ENCODE measurements at places on chromosomes 12 and 14.

DNA sequence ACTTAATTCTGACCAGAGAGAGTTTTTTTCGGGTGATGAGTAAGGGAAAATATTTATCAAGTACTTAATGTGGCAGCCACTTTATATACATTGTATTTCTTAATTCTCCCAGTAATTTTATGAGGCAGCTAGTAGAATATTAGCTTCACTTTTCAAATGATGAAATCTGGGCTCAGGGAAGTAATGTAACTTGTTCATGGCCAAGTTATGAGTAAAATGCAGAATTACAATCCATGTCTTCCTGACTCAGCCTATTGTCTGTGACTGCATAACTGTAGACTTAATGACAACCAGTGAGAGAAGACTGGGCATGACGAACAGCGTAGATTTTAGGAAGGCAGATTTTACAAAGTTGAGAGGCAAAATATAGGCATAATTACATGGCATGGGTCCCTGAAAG lies 106.7 kb upstream of the MIS18BP1 start:
- DNase-seq = peak; percentile 0

DNA sequence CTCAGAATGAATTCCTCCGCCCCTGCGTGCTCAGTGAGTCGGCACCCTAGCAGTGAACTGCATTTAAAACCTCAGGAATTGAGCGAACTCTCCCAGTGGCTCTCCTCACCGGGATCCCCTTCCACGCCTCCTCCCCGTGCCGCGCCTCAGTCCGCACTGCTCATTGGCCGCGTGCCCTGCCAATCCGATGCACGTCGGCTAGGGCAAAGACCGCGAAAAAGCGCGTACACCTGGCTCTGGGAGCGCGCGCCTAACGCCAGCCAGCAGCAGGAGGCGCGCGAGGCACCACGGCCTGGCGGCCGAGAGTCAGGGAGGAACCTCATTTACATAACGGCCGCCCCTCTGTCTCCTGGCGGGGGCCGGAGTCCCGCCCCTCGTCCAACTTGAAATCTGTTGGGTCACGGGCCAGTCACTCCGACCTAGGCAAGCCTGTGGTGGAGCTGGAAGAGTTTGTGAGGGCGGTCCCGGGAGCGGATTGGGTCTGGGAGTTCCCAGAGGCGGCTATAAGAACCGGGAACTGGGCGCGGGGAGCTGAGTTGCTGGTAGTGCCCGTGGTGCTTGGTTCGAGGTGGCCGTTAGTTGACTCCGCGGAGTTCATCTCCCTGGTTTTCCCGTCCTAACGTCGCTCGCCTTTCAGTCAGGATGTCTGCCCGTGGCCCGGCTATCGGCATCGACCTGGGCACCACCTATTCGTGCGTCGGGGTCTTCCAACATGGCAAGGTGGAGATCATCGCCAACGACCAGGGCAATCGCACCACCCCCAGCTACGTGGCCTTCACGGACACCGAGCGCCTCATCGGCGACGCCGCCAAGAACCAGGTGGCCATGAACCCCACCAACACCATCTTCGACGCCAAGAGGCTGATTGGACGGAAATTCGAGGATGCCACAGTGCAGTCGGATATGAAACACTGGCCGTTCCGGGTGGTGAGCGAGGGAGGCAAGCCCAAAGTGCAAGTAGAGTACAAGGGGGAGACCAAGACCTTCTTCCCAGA lies at the start of gene HSPA2:
HSPA2 (plus strand) TSS at position 534 of the 995 bp plus-strand sequence; CDS start at position 643, 109 bp downstream.
- DNase-seq = peak; percentile 100

GRCh38 chr12:45774508-45775162 lies 45.1 kb downstream of the ARID2 start:
- DNase-seq = no peak

- no peak for DNase-seq
These were observed 16.3 kb downstream of the BORCS5 start for GRCh38 chr12:12372946-12373722.

- peak; percentile 75 for DNase-seq
These were observed 43.3 kb downstream of the EFCAB11 start for GRCh38 chr14:89911010-89911919.

DNA sequence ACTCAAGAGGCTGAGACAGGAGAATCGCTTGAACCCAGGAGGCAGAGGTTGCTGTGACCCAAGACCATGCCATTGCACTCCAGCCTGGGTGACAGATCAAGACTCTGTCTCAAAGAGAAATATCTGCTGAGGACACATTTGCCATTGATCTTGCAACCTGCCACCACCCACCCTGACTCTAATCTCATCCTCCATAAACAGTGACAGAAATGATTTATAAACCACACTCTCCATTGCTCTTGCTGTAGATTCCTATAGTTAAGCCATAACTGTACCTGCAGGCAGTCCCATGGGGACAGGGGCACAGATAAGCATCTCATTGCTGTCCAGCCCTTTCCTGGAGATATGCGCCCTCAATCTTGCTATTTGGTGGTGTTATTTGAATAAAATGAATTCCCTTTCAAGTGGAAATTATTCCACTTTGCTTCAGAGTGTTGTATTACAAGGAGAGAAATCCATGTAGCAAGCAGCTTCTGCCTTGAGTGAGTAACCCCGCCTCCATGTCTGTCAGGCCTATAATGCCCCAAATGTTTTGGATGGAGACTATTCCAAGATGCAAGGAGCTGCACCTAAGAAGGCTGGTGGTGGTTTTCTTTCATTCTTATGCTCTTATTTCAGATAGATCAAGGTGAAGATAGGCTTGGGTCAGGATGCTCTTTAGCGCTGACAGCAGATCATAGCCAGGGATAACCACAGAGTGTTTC lies 3.0 kb upstream of the ZDHHC22 start:
- no peak for DNase-seq

- DNase-seq = no peak
These were observed 27.2 kb downstream of the ARID2 start for GRCh38 chr12:45756666-45757065.

DNA sequence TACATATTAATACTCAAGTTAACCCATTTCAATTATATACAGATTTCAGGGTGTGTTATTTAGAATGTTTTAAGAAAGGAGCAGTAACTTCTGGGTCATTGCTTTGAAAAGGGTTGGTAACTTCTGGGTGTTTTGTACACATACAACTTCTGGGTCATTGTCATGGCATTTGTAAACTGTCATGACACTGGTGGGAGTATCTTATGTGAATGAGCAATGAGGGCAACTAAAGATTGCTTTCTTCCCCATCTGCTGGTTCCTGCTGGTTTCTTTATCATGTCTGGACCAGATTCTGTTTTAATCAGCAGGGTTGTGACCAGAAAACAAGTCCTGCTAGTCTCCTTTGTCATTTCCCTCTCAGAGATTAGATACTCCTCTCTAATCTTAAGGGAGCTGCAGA lies 713.3 kb downstream of the LRFN5 start:
- DNase-seq = no peak

DNA sequence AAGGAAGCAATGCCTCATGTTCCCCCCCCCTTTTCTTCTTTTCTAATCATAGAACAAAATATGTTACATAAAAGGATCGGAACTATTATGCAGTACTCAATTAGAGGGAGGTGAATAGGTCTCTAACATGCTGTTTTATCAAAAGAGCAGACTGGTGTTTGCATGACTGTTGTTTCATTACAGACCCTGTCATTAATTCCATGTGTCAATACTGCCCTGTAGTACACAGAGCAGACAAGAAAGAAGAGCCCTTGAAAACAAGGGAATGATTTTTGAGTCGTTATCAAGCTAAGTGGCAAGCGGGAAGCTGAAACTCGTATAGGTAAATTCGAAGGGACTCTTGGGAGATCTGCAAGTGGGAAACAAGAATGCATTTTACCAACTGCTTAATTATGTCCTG lies 76.9 kb upstream of the TMEM263 start:
- no peak for DNase-seq

GRCh38 chr12:41365653-41366171 lies 177.6 kb downstream of the PDZRN4 start:
- no peak for DNase-seq

DNA sequence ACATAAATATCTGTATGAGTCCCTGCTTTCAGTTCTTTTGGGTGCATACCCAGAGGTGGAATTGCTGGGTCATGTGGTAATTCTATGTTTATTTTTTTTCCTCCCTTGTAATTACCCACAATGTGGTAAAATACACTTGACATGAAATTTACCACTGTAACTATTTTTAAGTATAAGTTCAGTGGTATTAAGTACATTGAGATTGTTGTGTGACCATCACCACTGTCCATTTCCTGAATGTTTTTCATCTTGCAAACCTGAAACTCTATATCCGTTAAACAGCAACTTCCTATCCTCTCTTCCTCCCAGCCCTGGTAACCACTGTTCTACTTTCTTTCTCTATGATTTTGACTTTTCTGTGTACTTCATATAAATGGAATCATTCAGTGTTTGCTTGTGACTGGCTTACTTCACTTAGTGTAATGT lies 51.4 kb downstream of the BORCS5 start:
- DNase-seq = no peak

DNA sequence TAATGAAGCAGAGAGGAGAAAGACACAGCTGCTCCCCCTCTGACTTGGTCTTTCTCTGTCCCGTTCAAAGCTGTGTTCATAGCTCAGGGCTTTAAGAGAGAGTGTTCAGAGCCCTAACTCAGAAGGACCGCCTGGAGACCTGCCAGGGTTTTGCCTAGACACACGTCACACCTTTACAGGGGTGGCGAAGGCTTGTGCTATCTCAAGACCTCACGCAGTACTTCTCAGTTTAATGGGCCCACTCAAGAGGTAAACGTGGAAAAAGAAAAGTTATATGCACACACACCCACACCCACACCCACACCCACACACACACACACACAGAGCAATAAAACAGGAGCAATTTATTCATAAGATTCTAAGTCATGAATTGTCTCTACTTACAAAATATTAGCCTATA lies 374.3 kb downstream of the C12orf75 start:
- no peak for DNase-seq

DNA sequence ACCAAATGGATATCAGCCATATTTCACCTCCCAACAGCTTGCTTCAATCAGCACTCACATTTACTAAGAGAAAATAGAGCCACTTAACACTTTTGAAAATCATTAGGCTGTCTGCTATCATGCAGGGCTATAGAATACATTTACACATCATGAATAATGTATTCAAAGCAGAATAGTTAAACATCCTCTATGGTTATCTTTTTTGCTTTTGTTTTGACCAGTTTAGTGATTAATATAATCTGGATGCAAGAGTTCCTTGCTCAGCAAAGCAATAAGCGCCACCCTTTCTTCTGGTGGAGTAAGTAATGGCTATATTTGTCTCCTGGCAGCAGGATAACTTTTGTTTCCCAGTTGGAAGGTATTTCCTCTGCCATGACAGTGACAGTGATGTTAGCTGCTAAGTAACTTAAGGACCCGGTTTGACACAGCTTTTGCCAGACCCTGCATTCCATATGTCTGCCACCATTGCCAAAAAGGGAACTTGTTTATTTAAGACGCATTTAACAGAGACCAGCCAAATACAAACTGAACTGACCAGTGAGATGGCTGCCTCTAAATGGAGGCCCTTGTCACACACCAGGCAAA lies 70.3 kb upstream of the NR2C1 start:
- DNase-seq = no peak

- DNase-seq = no peak
These were observed 103.5 kb downstream of the TMEM121 start for GRCh38 chr14:105629886-105630215.

- no peak for DNase-seq
These were observed 1.3 kb upstream of the RD3L start for GRCh38 chr14:103943673-103944072.

DNA sequence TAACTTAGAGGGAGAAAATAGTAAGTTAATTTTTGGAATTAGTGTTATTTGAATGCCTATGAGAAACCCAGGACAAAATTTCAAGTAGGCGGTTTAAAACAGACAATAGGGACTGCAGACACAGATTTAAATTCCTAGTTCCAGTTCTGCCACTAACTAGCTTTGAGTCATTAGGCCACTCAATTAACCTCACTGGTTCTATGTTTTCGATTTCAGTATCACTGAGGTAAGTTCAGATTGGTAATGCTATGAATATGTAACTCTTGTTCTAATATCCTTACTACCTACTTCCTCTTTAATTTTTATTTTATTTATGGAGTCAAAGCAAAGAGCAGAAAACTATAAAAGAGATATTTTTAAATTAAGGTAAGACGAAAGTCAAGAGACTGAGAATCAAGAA lies 52.6 kb downstream of the GALC start:
- DNase-seq = no peak

GRCh38 chr12:32252199-32253073 lies 145.8 kb downstream of the BICD1 start:
- no peak for DNase-seq

DNA sequence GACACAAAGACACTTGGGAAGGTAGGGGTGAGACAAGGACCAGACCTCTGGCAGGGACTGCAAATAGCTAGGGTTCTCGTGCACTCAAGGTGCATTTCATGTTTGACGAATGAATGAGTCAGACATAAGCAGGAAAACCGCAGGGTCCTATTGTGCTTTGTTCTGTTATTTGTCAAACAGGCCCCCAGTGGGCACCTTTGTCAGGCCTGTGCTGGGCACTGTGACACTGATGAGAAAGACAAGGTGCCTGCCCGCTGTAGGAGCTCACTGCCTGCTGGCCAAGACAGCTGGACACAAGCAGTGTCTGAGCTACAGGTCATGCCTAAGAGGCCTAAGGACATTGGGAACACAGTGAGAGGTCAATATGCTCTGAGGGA lies 2.3 kb downstream of the OTUB2 start:
- DNase-seq = no peak

GRCh38 chr14:95215094-95215725 lies 57.9 kb upstream of the DICER1 start:
- DNase-seq = no peak

DNA sequence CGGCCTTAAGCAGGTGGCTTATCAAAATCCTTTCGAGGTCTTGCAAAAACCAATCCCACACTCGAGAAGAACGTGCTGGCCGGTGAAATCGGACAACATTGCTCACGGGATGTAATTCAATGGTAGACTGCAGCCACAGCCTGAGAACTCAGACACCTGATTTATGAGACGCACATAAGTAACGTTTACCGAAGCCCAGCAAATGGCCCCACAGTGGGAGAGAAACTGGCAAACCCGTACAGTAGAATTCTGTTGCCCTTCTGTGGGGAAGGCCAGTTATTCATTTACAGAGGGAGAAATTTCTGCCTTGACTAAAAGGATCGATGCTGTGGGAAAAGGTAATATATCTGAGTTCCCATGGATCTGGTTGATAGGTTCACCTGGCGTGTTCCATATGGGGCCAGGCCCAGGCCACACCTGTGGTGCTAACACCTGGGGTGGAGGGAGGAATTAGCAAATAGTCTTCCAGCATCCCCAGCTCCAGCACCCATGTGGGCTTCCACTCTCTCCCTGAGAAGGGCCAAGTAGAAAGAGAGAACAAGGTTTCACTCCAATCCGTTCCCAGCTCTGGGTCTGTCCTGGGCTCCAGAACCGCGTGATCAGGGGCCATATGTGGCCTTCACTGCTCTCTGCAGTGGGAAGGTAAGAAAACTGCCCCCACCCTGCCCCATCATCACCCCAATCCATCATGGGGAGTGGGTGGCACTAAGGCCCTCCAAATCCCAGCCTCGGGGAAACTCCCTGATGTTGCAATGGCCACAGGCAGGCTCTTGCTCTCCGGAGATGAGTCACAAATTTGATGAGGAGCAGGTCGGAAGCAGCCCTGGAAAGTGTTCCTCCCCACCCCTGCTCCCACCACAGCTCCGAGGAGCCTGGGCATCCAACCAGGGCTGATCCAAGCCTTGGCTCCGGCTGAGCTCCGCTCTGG lies 12.7 kb downstream of the BDKRB1 start:
- no peak for DNase-seq

GRCh38 chr14:105588236-105588860 lies 62.0 kb downstream of the TMEM121 start:
- DNase-seq = no peak

Data from trophoblast cell (in vitro differentiated cells and primary cell).